ENCODE measurements at places on chromosomes 4 and X. TPM values are rescaled to one million over a fixed set of nuclear protein-coding genes. Genes with fewer than 3 reads are reported as not detected.

The ZNF185 gene
- 16.5 TPM for total RNA-seq

The NDNF gene
- 45.2 TPM for total RNA-seq

The SOX3 gene
- not detected for total RNA-seq

The RTL3 gene
- total RNA-seq, result not detected

The MTMR8 gene
- 3.4 TPM for total RNA-seq

The TMPRSS11D gene
- total RNA-seq, result not detected

The SSX3 gene
- total RNA-seq, result not detected

The MAGEA10 gene
- total RNA-seq, result not detected

The GAGE2A gene
- total RNA-seq, result not detected

The LPAR4 gene
- 0.20 TPM for total RNA-seq

The ARHGAP6 gene
- total RNA-seq, result 12.0 TPM

The ASMT gene
- total RNA-seq, result not detected

The MXRA5 gene
- 5.3 TPM for total RNA-seq

The FMR1NB gene
- total RNA-seq, result not detected

The KLB gene
- total RNA-seq, result not detected

The VBP1 gene
- 36.9 TPM for total RNA-seq

The BCAP31 gene
- 221 TPM for total RNA-seq

The PNMA5 gene
- total RNA-seq, result not detected

The LAS1L gene
- total RNA-seq, result 24.6 TPM

The PRR32 gene
- not detected for total RNA-seq

The CTAG1A gene
- total RNA-seq, result not detected

The IL3RA gene
- total RNA-seq, result 3.8 TPM

The FHIP1A gene
- 17.7 TPM for total RNA-seq

The AFAP1 gene
- total RNA-seq, result 22.7 TPM

The FAT4 gene
- 16.7 TPM for total RNA-seq

The ADRA2C gene
- total RNA-seq, result 6.4 TPM

The ARX gene
- not detected for total RNA-seq

The PPEF1 gene
- not detected for total RNA-seq

The TEX13D gene
- total RNA-seq, result not detected

The SLC7A11 gene
- 0.75 TPM for total RNA-seq

The TNIP3 gene
- total RNA-seq, result 0.32 TPM

The MCF2 gene
- total RNA-seq, result 3.3 TPM

The UGT2A1 gene
- total RNA-seq, result not detected

The RPA4 gene
- total RNA-seq, result 0.98 TPM

The LDB2 gene
- total RNA-seq, result 16.9 TPM

The NAP1L3 gene
- total RNA-seq, result 5.2 TPM

The ZDHHC15 gene
- total RNA-seq, result 1.5 TPM

The XAGE1A gene
- total RNA-seq, result not detected

The EXOC1L gene
- not detected for total RNA-seq

The PLXNA3 gene
- 75.6 TPM for total RNA-seq

The NAT8L gene
- 0.40 TPM for total RNA-seq

The CXorf66 gene
- total RNA-seq, result not detected

The UGT2B17 gene
- total RNA-seq, result 4.9 TPM

The SPATA4 gene
- 0.29 TPM for total RNA-seq

The ETDA gene
- total RNA-seq, result not detected

The AVPR2 gene
- 1.1 TPM for total RNA-seq

Data from mucosa of gallbladder (tissue), 1 donor.